ENCODE measurements at places on chromosomes 6 and 20.

GRCh38 chr6:14881398-14881797 lies 364.5 kb upstream of the JARID2 start:
- peak; percentile 19 for DNase-seq

DNA sequence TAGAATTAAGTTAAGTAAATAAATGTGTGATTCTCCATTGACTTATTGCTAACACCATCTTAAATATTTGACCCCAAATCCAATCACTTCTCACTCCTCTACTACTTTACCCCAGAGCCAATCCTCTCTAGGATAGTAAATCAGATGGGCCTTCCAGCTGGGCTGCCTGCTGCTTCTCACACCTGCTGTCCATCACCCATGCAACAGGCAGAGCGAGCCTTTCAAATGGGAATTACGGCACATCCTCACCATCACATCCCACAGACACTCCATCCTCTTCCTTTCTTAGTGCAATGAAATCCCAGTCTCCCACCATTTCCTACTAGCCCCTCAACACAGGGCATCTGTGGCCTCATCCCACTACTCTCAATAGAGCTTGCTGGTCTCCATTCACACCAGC lies 34.0 kb downstream of the HLA-F start:
- DNase-seq = no peak

DNA sequence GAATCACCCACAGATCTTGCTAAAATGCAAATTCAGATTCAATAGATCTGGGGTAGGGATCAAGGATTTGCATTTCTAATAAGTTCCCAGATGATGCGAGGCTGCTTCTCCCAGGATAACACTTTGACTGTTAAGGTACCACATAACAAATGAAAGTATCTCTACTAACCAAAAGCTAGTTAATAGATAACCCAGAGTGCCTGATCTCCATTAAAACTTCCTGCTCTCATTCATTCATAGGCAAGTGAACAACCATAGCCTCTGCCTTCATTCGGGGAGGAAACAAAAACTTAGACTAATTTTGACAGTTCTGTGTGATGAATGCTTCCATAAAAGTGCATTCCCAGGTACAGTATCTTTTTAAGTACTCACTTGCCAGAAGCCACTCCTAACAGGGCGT lies 265.6 kb upstream of the BTBD3 start:
- no peak for DNase-seq

DNA sequence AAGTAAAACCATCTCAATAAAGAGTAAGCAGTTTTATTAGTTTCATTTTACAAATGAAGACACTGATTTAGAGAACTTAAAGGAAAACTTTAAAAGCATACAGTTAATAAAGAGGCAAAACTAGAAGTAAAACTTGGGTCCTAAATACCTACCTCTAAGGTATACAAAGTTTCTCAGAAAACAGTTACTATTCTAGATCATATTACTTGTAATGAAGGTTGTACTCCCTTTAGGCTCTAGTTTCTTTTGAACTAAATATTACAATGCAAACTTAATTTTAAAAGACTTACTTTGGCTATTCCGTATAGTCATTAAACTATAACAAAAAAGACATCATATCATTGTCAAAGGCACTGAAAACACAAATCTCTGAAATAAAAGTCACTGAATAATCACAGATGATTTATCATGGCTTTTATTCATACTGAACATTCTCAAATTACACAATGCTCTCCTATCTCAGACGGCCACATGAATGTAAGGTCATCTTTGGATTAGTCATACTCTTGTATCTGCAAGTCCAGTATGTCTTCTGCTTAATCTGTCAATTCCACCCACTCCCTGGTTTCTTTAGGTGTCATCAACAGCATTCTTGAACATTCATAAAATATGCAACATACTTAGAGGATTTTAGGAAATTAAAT lies 361.6 kb upstream of the RUNX2 start:
- peak; percentile 11 for DNase-seq

- no peak for DNase-seq
Observed at GRCh38 chr6:129617986-129618385, 92.0 kb downstream of the ARHGAP18 start.

- DNase-seq = no peak
Observed at GRCh38 chr6:130000526-130001421, 17.6 kb upstream of the L3MBTL3 start.

DNA sequence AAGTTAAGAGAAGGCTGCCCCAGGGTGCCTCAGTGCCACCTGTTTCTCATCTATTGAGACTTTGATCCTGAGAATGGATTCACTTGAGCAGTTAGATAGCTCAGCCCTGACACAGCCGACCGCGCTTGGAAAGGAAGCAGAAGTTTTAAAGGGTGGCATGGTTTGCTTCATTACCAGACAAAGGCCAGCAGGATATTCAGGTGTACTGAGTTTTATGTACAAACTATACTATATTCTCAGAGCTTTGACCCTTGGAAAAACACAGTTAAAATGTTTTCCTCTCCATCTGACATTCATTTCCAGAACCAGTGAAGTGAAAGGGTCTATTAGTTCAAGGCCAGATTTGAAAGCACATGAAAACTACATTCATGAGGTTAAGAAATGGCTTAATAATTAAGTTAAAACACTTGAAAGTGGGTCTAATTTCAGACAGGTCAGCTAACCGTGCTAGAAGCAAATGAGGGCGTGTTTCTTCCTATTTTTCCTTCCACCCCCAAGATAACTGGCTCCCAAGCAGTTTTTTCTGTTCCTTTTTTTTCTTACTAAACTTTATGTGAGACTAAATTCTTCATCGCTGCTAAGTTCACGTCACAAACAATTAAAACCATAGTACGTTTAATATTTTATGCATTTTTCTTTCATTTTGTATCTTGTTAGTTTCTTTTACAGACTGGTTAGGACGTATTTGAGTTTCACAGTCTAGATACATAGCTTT lies 385.3 kb upstream of the SOX4 start:
- no peak for DNase-seq

GRCh38 chr6:21996425-21997118 lies 300.3 kb downstream of the PRL start:
- DNase-seq = no peak

GRCh38 chr6:71310261-71310660 lies 21.6 kb downstream of the OGFRL1 start:
- no peak for DNase-seq

DNA sequence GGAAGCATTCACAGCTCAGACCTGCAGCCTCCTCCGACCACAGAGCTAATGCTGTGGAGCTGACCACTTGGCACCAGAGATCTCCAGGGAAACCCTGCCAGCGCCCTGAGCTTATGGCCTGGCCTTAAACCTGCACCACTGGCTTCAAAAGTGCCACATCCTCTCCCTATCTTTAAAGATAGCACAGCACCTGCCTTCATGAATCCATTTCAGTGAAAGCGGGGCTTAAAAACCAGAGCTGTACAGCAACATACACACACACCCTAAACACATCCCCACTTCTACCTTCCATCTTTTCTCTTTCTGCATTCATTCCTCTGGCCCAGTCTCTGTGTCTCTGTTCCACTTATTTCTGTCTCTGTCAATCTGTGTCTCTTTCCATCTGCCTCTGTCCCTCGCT lies 59.8 kb upstream of the CCDC167 start:
- no peak for DNase-seq

- peak; percentile 31 for DNase-seq
Observed at GRCh38 chr6:30006170-30007131, 54.6 kb upstream of the POLR1H start.

- no peak for DNase-seq
Observed at GRCh38 chr20:5526516-5526915, 209.8 kb upstream of the PROKR2 start.

GRCh38 chr6:31978831-31979230 lies 3.0 kb upstream of the C4A start:
- no peak for DNase-seq

GRCh38 chr6:12968290-12968689 lies 251.7 kb downstream of the PHACTR1 start:
- DNase-seq = no peak

GRCh38 chr6:169075915-169076654 lies 177.6 kb downstream of the THBS2 start:
- DNase-seq = no peak

- no peak for DNase-seq
Observed at GRCh38 chr6:69042297-69042696, 407.2 kb downstream of the ADGRB3 start.

GRCh38 chr6:89257781-89258180 lies 40.6 kb upstream of the GABRR1 start:
- DNase-seq = no peak

GRCh38 chr6:8434727-8435092 lies 635 bp downstream of the SLC35B3 start:
- DNase-seq = no peak

- DNase-seq = no peak
Observed at GRCh38 chr6:136208783-136209182, 41.3 kb downstream of the MTFR2 start.

DNA sequence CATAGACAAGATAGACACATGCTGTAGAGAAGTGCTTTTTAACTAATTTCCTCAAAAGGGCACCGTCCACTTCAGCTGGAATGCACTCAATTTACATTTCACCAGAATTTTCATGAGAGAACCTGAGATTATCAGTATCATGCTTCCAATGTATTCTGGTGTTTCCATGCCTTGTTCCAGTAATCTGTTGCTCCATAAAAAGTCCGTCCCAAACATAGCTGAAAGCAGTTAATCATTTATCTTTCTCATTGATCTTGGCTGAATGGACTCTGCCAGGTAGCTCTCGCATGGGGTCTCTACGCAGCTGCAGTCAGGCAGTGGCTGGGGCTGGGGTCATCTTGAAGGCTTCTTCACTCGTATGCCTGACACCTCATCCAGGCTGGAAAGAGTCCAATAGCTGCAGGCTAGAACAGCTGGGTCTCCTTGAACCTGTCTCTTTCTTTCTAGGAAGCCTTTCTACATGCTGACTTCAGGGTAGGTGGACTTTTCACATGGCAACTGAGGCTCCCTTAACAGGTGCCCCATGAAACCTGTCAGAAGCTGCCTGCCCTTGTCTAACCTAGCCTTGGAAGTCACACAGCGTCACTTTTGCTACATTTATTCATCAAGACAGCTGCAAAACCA lies 18.6 kb upstream of the COL12A1 start:
- no peak for DNase-seq

- DNase-seq = no peak
Observed at GRCh38 chr6:104413767-104414166, 446.0 kb downstream of the HACE1 start.

GRCh38 chr6:115838763-115839401 lies 221.8 kb downstream of the FRK start:
- peak; percentile 6 for DNase-seq

- no peak for DNase-seq
Observed at GRCh38 chr6:39518221-39518620, 195.7 kb upstream of the KCNK16 start.

DNA sequence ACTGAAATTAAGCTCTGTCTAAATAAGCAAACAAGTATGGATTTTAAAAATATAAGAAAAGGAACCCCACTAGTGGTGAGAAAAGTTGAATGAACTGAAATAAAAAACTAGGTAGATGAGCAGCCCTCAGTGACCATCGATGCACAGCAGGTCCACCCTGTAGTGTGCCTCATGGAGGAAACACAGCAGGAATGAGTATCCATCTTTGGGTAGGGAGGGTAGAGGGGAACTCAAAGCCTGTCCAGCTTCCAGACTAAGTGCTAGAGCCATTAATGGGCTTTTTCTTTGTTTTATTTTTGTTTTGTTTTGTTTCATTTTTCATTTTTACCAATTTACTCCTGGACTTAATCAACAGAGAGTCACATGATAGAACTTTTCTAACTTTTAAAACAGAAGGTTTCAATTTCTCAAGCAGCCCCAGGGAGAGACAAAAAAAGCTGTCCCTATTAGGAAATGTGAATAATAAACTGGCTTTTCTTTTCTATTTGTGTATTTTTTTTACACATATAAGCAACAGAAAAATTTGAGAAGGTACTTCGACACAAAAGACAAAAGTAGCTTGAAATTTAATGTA lies 700.6 kb downstream of the HACE1 start:
- DNase-seq = no peak

GRCh38 chr20:40319741-40320516 lies 369.1 kb downstream of the MAFB start:
- DNase-seq = no peak

- DNase-seq = no peak
Observed at GRCh38 chr20:21272679-21273078, 30.5 kb upstream of the XRN2 start.

DNA sequence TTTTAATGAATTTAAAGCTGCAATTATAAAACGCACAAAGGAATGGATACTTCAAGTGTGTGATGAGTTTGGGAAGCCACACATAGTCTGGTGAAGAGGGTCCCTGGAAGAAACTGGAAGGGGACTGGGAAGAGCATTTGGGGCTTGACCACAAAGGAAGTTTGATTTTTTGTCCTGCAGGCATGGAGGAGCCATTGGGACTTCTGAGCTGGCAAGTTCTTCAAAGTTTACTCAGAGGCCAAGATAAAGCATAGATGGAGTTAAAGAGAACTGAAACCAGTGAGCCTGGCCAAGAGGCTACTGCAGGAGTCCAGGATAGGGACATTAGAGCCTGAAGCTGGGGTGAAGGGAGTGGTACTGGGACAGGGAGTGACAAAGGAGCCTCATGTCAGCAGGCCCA lies 95.0 kb downstream of the AIG1 start:
- DNase-seq = no peak

DNA sequence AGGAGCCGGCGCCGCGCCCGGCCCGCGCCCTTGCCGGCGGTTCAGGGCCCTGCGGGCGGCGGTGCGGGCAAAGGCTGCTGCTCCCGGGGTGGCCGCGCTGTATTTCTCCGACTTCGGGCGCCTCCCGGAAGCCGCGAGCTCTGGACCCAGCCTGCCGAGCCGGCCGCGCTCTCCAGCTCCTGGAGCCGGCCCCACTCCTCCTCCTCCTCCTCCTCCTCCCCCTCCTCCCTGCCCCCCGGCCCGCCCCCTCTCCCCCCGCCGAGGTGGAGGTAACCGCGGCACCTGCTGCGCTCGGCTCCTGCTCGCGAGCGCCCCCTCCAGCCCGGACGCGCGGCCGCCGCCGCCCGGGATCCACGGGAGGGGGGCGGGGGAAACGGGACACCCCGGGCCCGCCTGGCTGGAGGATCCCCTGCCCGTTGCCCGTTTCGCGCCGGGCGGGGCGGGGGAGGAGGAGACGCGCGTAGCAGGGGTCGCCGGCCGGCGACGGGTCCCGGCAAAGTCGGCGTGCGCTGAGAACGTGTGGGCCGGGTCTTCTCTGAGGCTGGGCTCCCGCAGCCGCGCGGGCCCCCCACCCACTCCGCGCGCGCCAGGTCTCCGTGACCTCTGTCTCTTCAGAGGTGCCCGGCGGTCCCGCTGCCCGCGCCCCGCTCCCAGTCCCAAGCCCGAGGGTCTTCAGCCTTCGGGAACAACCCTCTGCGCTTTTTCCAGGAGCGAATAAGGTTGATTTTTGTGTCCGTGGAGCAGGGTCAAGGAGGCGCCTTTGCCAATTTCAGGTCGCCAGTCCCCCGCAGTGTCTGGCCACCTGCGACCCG lies at the start of gene SLC22A23:
Gene SLC22A23, minus strand, starts transcription at position 153 of the 812 bp plus-strand sequence. CDS start 491 bp downstream, outside the sequence.
- DNase-seq = peak; percentile 67

- DNase-seq = no peak
Observed at GRCh38 chr6:90689172-90689571, 102.3 kb upstream of the MAP3K7 start.

DNA sequence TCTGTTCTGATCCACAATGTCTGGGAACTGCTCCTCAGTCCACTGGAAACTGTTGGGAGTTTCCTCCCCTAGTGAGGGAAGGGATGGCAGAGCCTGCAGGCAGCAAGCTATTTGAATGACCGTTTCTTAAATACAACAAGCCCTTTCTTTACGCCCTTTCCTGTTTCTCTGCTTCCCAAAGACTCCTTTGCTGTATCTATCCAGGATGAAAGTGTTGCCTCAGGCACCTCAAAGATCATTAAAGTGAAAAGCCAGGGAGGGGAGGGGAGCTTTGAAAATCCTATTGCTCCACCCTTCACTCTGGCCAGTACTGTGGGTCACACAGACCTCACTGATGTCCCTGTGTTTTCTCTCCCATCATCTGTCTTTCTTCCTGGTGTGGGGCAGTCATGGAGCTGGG lies 213.1 kb downstream of the RNF144B start:
- DNase-seq = no peak
